Cardiac fibroblast (primary cell): ENCODE measurements at places on chromosomes 7 and 10.

GRCh38 chr10:51459476-51459875 lies 239.9 kb downstream of the CSTF2T start:
- DNase-seq = no peak

GRCh38 chr10:104614245-104614831 lies 26.8 kb upstream of the SORCS3 start:
- peak; percentile 47 for DNase-seq

DNA sequence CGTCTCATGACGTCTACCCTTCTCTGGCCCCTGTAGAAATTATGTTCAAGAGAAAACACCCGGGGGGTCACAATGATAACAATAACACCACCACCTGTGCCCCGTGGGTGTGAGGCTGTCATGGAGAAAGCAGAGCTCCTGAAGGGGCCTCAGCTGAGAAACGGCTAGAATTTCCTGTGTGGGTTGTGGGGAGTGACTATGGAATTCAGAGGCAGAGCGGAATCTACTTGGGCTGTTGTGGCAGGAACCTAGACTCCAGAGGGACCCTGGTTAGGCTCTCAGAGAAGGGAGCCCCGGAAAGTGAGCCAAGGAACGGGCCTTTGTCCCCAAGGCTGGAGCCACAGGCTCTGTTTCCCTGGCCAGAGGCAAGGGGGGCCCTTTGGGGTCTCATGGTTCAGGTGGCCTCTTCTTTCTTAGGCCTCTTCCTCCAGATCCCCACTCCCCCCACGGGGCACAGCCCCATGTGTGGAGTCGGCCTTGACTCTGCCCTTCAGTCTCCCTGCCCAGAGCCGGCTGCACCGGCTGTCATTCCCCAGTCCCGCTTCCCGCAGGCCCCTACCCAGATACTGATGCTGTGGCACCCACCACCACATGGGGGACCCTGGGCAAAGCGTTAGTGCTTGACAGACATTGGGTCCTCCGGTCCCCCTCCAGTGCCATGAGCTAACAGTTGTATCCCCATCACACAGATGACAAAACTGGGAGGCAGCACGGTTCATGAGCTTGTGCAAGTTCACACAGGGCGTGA lies 6.5 kb upstream of the GIMAP8 start:
- no peak for DNase-seq

DNA sequence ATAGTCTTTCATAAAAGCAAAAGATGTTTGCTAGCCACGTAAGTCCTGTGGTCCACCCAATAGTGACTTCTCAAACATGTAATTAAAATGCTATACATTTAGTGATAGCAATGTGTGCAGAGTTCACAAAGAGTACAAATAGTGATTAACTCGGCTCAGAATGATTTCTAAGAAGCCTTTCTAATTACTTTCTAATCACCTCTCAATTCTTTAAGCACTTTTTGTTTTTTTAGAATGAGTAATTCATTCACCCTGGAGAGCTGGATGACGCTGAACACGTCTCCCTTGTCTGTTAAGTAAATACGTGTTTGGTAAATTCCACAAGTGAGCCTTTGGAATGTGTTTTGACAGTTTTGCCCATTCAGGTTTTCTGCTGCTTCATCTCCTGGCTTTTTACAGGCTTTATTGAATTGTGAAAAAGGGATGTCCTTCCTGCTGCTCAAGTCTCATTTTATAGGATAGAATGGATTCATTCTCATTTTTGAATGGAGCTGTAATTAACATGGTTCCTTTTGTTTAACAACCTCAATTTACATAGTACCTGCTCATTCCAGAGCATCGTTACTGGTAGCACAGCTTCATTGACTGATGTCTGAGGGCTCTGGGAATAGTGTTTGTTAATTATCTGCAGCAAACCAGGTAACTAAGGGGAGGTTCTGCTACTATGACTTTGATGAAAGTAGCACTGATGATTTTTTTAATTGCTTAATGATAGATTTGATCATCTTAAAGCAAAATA lies 212.1 kb downstream of the VTI1A start:
- peak; percentile 70 for DNase-seq

- peak; percentile 63 for DNase-seq
Observed at GRCh38 chr10:45179691-45180090, 135.7 kb downstream of the OR13A1 start.

DNA sequence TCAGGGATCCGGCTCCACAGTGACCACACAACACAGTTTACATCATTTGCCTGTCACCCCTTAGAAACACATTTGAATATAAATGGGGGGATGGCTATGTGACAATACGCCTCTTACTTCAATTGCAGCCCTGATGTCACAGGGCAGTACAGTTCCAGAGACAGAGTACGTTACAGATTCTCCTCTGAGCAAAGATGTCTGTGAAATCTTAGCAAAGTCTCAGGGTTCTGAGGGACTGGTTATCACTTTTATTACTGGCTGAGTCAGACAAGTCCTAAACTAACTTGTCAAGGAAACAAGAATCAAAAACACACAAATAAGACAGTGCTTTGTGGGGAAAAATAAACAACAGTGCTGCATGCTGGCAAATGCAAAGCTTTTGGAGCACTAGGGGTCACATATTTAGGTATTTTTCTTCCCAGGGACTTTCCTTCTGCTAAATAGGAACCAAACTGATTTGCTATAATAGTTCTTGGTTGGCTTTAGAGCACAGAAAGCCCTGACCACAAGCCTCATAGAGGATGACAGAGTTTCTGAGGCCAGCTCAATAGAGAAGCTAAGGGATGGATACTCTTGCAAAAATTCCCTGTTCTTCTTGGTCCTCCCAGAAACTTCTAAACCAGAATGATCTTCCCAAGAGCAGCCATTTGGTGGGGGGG lies 501.6 kb downstream of the GRID1 start:
- DNase-seq = no peak
